NCI-H2227 treated with DMSO at 0.1 percent for 48 hours (cell line): ENCODE measurements at places on chromosomes 12 and 14.

DNA sequence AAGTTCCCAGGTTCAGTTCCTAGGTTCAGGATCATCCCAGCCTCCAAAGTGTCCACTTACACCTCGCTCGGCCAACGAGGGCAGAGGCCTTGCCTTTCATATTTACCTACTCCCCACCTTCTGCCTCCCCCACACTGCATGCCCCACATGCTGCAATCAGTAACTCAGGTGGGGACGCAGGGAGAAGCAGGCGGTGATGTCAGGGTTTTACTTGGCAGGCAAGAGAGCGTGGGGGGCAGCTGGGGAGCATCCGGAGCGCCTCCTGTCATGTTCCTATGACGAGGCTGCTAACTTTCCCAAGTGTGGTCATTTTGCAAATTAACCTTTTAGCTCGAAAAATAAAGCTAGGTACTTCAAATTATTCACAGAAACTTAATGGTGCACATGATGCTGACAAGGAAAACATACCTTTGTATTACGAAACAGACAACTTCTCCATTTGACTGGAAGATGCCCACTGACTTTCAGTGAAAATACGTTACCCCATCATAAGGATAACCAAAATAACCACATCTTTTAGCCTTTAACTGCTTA is 53.8 kb downstream of the SETD3 start:
- no peak for DNase-seq

DNA sequence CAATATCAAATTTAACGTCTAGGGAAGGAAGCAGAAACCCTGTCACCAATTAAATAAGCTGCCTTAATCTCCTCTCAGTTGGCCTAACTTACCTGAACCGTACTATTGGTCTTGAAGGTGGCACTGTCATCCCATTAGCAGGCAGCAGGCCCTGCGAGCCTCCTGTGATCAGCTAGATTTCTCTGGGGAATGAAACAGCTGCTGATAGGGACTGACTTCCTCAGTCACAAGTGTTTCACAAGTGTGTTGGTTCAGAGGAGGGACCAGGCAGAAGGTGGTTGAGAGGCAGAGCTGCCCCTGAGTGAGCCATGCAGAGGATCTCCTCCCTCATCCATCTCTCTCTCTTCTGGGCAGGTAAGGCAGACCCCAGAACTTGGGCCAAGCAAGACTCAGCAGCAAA is 166.8 kb downstream of the DAD1 start:
- DNase-seq, result no peak

GRCh38 chr12:8554451-8555195 is 13.9 kb upstream of the CLEC4E start:
- DNase-seq, result no peak

DNA sequence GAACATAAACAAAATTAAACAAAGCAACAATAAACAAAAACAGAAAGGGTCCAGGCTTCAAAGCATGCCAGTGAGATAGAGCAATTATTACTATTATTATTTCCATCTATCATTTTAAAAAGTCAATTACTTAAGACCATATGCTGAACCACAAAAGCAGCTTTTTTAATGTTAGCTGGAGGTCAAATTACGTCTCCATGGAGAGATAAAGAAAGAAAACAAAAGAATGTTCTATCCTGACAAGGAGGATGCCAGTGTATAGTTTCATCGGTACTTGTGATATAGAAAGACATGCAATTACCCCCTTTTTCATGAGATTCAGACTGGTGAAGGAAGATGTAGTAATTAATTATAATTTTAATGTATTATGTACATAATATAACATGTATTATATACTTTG is 81.6 kb upstream of the DCN start:
- no peak for DNase-seq

GRCh38 chr14:101289230-101289690 is 272.0 kb upstream of the DIO3 start:
- DNase-seq, result no peak

- DNase-seq, result no peak
Observed at GRCh38 chr12:129195081-129195480, 341.8 kb downstream of the GLT1D1 start.

- no peak for DNase-seq
Observed at GRCh38 chr14:81447021-81447764, 47.1 kb upstream of the STON2 start.

- no peak for DNase-seq
Observed at GRCh38 chr12:104275689-104276088, 27.9 kb upstream of the EID3 start.

- no peak for DNase-seq
Observed at GRCh38 chr14:85536833-85537190, 6.9 kb downstream of the FLRT2 start.

DNA sequence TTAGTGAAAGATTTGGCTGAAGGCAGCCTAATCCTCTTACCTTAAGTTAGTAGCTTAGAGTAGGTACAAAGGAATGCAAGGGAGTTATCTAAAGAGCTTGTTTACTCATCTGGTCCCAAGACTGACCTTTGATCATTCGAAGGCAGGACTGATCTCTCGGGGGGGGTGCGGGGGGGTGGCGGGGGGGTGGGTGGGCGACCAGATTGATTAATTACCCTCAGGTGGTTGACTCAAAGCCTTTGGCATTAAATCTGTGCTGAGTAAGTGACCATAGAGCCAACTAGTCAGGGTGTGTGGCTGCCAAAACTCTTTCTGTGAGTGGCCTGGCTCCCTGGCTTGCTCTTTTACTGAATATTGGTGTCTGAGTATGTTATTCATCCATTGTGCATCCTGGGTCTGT is 731.9 kb upstream of the FBXO33 start:
- DNase-seq, result no peak

GRCh38 chr14:43540948-43541347 is 966.1 kb downstream of the FSCB start:
- no peak for DNase-seq

- DNase-seq, result no peak
Observed at GRCh38 chr14:47619392-47619791, 56.0 kb downstream of the MDGA2 start.

GRCh38 chr12:82436354-82436753 is 78.0 kb downstream of the METTL25 start:
- DNase-seq, result no peak
